Activated effector memory CD4-positive, alpha-beta T cell treated with Interleukin-2 at 50 U/mL for 16 hours (primary cell): ENCODE measurements at places on chromosomes 3 and 15.
A peak's percentile ranks its signal among the peaks of the same experiment; 100 is the strongest.

- no peak for DNase-seq
These were observed 200.1 kb downstream of the GABRB3 start for GRCh38 chr15:26572602-26573350.

- DNase-seq, result no peak
These were observed 34.5 kb downstream of the P3H2 start for GRCh38 chr3:190086191-190086590.

DNA sequence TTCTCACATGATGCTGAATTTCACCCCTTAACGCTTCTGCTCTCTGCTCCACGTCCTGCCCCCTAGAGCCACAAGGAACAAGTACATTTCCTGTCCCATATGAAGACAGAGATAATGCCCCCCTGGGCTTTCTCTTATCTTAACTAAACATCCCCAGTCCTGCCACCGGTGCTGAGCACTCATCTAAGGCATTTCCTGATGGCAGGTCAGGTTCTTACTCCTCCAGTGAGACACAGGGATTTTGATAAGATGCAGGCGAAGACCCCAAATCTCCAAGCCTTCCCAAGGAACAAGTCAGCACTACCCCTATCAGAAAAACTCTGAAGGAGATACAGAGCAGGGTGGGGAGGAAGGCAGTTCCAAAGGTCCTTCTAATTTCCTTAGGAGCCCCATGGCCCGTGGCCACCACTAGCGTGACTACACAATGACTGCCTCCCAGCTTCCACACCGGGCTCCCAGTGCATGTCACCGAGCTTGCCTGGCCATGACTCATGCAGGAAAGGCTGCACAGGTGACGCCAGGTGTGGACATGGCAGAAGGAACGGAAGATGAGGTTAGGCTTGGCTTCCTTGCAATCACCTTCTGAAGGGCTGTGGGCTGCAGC, 152.9 kb downstream of the XXYLT1 start:
- no peak for DNase-seq

GRCh38 chr15:56208185-56208584, 35.5 kb downstream of the RFX7 start:
- DNase-seq, result no peak

DNA sequence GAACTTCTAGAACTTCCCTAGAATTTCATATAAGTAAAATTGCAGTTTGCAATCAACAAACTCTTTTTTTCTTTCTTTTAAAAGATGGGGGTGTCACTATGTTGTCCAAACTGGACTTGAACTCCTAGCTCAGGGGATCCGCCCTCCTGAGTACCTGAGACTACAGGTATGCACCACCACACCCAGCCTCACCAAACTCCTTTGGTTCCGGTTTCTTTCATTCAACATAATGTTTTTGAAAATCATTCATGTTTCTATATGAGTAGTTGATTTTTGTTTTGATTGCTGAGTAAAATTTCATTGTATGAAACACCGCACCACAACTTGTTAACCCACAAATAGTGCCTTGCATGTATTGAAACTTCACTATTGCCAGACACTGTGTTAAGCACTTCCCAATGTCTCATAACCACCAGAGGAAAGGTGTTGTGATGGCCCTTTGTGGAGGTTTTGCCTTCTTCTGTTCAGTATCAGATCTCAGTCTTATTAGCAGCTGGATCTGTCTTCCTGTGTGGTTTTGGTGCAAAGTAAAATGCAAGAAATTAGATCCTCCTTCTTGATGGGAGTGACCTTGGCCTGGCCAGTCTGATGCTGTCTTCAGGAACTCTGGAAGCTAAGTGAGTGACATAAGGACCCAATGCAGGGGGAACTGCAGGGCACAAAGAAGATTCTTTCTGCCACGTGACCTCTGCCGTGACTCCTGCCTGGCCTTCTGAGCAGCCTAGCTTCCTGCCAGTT, 78.8 kb upstream of the UBE2E1 start:
- no peak for DNase-seq

DNA sequence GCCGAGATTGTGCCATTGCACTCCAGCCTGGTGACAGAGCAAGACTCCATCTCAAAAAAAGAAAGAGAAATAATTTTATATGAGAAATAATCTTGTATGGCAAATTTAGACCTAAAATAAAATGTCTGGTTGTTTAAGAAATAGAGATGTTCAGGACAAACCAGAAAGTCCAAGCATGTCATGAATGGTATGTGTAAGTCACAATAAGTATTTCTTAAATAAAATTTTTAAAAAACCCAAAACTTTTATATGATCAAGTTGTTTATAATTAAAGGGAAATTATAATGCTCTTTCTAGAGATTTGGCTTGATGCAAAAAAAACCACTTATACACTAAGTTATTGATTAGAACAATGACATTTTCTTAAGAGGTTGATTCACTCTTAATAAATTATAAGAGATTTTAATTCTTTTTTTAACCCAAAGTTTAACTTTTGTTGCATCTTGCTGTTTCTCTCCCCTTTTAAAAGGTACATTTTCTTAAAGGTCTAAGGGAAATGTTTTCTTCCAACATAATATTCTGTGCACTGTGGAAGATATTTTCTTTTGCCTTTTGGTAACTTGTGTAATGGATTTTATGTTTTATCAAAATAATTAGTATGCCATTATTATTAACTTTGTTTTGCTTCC, 105.7 kb downstream of the RTP4 start:
- DNase-seq, result no peak

- no peak for DNase-seq
These were observed 98.7 kb upstream of the ANKRD28 start for GRCh38 chr3:15896500-15896899.

DNA sequence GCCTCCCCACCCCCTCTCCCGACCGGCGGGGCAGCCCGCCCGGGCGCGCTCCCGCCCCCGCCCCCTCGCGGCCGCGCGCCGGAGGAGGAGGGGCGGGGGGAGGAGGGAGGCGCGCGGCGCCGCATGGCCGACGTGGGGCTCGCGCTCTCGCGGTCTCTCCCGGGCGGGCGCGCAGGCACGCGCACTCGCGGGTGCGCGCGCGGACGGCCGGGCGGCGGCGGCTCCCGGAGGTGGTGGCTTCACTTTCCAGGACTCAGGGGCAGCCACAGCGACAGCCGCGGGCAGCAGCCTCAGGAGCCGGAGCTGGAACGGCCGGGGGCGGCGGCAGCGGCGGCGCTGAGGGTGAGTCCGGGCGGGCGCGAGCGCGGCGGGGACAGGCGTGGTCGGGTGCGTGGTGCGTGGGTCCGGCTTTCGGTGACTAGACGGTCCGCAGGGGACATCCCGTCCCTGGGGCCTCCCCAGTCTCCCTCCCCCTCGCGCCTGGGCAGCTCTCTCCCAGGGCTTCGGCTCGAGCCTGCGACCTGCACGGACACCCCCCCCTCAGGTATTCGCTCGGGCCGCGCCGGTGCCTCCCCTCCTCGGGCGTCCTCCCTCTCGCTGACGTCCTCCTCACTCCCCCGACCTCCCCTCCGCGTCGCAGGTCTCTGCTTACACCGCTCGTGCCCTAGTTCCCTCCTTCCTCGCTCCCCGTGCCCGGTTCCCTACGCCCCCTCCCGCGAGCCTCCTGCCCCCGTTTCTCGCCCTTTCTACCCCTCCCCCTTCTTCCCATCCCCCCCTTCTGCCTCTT, at the start of gene UBE2E2:
TSS of gene UBE2E2 (plus strand) at position 407 of the 787 bp plus-strand sequence.
- DNase-seq, result peak; percentile 10

GRCh38 chr3:107954845-107955244, 136.0 kb downstream of the CD47 start:
- DNase-seq, result no peak

DNA sequence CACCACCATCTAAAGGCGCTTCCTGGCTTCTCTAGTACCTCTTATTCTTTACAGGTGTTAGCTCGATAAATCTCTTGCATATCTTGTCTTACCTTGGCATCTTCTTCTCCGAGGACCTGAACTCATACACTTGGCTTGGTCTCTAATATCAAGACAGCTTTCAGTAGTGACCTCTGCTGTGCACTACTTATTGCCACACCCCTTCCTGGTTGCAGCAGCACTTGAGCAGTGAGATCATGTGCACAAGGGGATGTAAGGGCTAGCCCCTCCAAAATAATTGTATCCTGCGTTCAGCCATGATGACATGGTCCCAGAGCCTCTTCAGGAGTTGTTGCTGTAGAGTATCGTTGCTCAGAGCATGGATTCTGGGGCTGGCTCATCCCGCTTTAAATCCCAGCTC, 1.3 kb upstream of the PLA1A start:
- no peak for DNase-seq

DNA sequence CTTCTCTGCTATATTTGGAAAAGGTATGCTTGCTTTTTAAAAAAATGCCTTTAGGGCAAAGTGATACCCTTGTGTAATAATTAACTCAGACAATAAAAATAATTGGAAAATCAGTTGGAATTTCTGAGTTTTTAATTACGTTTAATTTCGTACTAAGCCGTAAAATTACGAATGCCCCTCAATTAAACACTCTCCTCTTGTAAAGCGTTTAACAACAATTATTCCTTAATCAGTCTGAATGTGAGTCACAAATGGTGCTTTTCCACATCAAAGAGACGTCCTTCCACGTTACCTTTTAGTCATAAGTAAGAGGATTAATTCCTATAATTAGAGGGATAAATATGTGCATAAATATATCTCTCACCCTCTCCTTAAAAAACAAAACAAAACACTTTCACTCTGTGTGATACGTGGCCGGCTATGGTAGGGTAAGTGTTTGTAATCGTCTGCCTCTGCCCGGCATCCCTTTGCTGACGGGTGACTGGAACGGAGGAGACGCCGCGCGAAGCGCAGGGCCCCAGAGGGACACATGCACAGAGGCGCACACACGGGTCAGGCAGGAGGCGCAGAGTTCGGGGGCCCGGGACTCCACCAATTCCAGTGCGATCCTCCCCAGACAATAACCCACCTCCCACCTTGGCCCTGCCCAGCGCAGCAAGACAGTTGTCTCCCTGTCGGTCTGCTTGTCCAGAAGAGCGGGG, 9.7 kb upstream of the MEIS2 start:
- DNase-seq, result no peak

- DNase-seq, result no peak
These were observed 134.6 kb downstream of the LRRC28 start for GRCh38 chr15:99385865-99386264.

DNA sequence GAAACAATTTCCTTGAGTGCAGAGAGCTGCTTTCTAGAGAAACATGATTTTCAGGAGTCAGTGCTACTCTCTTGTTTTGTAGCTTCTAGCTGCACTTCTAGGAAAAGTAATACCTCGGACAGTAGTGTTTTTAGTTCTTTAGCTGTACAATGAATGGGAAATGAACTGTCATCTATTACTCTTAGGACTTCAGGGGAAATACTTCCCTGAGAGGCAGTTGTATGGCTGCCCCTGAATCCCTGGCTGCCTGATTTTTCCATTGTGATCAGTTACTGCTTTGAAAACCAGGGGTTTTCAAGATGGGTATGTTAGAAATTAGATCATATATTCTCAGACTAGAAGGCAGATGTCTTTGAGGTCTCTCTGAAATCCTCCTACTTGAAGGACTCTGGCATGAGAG, 200.3 kb upstream of the SEMA6D start:
- no peak for DNase-seq

GRCh38 chr15:81893182-81893835, 152.5 kb downstream of the MEX3B start:
- DNase-seq, result no peak

DNA sequence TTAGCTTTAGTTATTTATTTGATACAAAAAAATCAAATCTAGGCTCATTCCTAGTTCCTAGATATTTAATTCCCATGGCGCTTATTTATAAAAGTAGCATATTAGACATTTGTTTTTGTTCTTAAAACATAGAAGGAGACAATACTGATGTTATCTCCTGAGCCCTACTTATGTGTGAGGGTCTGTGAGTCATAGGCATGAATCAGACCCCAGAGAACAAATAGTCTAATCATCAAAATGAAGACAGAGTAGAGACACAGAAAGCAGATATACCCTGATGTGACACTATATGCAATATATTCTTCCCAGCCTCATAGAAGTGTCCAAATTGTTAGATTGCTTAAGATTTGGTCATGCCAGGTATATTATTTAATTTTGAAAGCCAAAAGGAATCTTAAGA, 44.9 kb downstream of the PEX5L start:
- no peak for DNase-seq

GRCh38 chr3:186218421-186218820, 109.5 kb upstream of the ETV5 start:
- DNase-seq, result no peak

- DNase-seq, result no peak
These were observed 301.4 kb upstream of the DNAJC19 start for GRCh38 chr3:181290941-181291340.

DNA sequence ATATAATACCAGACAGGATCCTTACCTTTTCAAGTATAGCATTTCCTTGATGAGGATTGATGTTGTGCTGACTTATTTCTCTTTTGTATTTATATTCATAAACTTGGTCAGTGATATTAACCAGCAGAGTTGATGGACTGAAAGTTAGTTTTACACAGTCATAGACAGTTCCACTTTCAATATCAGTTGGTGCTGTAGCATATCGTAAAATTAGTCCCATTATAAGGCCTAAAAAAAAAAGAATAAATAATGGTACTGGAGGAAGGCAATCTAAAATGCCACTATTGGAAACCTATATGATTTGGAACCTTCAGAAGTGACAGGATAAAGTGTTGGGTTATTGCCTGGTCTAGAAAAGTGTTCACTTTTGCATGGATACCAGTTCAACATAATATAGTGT, 16.3 kb downstream of the SLC9A9 start:
- DNase-seq, result no peak

GRCh38 chr15:48541341-48542278, 103.9 kb downstream of the FBN1 start:
- no peak for DNase-seq

GRCh38 chr3:39933986-39934693, 124.7 kb downstream of the MYRIP start:
- DNase-seq, result no peak

DNA sequence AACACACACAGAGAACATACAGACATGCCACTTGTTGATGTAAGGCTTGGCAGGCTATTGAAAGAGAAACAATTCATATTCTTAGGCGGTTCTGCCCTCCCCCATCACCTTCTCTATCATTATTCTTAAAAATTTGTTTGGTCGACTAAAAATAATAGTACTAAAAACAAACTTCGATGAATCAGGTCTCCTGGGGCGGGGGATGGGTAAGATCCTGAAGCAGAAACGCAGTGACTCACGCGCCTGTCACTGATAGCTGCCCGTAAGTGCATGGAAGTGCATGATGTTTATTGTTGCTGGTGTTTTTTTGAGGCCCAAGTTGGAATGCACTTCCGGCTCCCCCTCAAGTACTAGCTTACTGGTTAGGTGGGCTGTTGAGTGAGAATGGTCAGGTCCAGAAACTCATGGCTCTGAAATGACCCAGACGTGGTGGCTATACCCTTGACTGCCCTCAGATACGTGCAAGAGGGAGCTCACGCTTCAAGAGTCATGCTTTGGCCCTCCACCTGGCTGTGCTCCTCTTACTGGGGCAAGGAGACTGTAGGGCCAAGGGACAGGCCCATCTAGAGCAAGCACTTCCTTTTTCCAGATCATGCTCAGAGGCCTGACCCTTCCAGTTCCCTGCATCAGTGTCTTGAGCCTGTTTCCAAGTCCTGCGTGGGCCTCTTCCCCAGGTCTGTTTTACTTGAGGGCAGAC, 10.9 kb downstream of the SMAD3 start:
- no peak for DNase-seq

DNA sequence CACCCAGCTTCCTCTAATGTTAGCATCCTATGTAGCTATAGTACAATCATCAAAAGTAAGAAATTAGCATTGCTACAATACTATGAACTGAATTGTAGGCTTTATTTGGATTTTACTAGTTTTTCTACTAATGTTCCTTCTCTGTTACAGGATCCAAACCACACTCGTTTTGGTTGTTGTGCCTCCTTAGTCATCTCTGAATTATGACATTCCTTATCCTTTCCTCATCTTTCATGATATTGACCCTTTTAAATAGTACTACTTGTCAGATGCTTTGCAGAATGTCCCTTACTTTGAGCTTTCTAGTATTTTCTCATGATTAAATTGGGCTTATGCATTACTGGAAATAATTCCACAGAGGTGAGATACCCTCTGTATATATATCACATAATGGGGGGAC, 265.4 kb downstream of the VPS13C start:
- DNase-seq, result no peak
